ENCODE measurements at places on chromosomes 2 and 18.

DNA sequence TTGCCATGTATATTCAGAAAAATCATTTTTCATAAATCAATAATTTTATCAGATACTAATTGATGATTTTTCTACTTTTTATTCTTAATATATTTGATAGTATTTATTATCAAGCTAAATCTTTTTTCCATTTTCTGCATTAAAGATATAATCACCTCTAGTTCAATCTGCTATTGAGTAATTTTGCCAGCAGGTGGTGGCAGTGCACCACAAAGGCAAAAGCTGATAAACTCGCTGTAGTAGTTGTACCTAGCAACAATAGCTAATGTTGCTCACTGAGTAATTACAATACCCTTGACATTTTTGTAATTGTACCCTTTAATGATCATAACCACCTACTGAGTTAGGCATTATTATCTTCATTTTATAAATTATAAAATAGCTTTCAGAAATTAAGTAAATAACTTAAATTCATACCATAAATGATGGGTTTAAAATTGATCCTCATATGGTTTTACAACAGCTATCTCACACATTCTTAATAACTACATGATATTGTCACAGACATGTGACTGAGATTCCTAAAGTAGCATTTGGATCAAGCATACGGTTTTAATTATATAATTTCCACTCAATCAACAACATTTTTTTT lies 52.0 kb upstream of the CALCRL start:
- no peak for DNase-seq

- DNase-seq: no peak
Measured at GRCh38 chr18:59607471-59607870, 89.8 kb downstream of the CCBE1 start.

- DNase-seq: no peak
Measured at GRCh38 chr18:9655232-9655767, 40.9 kb upstream of the PPP4R1 start.

GRCh38 chr2:74019516-74019915 lies 34.8 kb downstream of the TET3 start:
- no peak for DNase-seq

GRCh38 chr2:47046271-47046670 lies 108.8 kb downstream of the STPG4 start:
- DNase-seq: no peak

- no peak for DNase-seq
Measured at GRCh38 chr2:219497495-219498279, 1.0 kb upstream of the GMPPA start.

DNA sequence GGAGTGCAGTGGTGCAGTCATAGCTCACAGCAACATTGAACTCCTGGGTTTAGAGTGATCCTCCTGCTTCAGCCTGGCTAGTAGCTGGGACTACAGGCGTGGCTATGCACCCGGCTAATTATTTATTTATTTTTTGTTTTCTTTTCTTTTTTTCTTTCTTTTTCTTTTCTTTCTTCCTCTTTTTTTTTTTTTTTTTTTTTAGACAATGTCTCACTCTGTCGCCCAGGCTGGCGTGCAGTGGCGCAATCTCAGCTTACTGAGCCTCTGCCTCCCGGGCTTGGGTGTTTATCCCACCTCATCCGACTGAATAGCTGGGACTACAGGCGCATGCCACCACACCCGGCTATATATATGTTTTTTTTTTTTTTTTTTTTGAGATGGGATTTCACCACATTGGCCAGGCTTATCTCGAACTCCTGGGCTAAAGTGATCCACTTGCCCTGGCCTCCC lies 1.4 kb upstream of the ANXA4 start:
- no peak for DNase-seq

DNA sequence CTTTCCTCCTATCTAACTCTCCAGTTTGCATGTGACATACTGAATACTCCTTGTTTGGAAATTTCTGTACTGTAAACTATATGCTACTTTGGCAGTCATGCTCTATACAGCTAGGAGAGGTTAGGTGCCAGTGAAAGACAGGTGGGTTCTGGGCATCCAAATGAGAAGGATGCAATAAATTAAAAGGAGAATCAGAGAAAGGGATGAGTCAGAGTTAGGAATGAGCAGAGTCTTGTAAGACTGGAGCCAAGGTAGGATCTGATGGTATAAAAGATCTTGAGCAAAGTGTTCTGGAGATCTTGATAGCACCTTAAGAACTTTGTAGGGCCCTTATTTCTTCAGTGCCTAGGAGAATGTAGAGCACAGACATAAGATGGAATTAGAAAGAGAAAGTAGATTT lies 58.7 kb upstream of the STAM2 start:
- DNase-seq: no peak

DNA sequence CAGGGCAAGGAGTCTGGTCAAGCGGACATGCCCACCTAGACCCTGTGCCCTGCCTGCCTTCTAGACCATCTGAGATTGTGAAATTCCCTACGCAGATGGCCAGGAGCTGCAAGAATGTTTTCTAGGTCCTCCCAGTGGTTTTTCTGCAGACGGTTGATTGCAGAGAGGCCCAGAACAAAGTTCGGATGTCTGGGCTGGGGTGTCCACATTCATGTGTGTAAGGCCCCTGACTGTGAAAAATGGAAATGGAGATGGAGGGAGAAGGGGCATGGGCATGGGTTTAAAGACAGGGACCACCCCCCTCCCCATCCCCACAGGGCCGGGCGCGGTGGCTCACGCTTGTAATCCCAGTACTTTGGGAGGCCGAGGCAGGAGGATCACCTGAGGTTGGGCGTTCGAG lies 11.8 kb downstream of the ARHGAP25 start:
- no peak for DNase-seq

- DNase-seq: no peak
Measured at GRCh38 chr2:98084869-98085238, 2.1 kb upstream of the VWA3B start.

DNA sequence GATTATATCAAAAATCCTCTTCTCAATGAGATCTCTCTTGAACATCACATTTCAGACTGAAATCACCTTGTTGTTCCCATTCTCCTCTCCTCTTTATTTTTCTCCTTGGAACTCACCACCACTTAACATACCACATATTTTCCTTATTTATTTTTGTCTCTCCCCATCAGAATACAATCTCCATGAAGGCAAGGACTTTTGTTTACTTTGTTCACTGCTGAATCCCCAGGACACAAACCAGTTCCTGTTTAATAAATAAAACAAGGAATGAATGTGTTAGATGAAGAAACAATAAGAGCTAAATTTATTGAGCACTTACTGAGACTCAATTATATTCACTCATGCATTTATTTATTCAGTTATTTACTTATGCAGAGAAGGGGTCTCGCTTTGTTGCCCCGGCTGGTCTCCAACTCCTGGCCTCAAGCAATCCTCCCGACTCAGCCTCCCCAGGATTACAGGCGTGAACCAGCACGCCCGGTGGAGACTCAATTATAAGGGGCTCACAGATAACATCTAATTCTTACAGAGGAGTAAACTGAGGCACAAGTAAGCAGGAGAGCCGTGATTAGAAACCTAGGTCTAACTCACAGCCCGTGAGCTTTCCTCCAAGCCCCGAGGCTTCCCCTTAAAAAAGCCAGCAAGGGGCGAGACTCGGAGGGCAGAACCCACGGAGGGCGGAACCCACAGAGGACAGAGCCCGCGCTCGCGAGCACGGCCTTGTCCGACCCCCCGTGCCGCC lies 616 bp upstream of the TAF1B start:
- no peak for DNase-seq

- DNase-seq: no peak
Measured at GRCh38 chr2:14220101-14220500, 412.4 kb upstream of the LRATD1 start.

DNA sequence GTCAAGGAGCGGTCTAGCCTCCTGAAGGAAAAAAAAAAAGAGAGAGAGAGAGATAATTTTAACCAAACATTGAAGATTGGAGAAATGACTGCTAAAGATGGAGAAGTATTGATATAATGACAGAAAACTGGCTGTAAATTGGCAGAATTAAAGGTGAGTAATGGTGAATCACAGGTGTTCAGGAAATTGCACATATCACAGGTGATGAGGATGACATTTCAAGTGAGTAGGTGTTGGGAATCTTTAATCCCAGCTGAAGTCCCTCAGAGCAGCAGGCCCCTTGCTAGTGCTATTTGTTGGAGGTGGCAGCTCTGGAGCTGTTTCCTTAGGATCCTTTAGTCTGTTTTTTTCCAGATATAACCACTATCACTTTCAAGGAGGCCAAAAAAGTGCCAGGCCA lies 678.4 kb upstream of the VRK2 start:
- no peak for DNase-seq

DNA sequence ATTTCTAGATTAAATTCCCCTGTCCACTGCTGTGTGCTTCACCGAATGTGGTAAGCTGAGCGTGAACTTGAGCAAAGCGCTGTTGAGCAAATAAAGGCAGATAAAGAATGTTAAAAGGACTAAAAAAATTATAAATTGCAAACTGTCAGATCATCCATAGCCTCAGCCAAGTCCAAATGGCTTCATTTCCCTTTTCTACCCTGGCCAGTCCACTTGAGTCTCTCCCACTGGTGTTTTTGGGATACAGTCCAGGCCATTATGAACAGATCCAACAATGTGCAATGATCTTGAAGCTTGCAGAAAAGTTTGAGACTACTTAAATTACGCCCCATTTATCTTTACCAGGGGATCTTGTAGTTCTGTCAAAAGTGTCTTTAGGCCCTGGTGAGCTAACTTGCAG lies 254.6 kb upstream of the PIK3C3 start:
- DNase-seq: no peak

GRCh38 chr2:64534363-64534762 lies 10.2 kb downstream of the AFTPH start:
- no peak for DNase-seq
